ENCODE measurements at places on chromosomes 12 and 14.
A peak's percentile ranks its signal among the peaks of the same experiment; 100 is the strongest.

- DNase-seq: no peak
Observed at GRCh38 chr14:75915045-75915444, 66.8 kb downstream of the TGFB3 start.

DNA sequence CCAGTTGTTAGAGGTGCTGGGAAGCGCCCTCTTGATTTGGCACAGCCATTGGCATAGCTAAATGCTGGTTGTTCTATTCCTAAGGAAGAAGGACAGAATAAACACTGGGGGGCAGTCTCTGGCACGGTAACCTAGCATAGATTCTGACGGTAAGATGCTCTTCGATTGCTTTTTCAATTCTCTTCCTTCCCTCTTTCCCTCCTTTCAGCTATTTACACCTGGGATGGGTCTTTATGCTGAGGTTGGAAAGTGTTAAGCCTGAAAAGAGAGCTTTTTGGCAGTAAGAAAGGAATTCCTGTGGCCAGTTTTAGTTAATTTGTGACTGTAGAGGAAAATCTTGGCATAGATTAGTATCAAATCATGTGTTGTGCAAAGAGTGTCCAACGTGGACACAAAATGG, 162.8 kb downstream of the SNAPC1 start:
- DNase-seq: no peak

DNA sequence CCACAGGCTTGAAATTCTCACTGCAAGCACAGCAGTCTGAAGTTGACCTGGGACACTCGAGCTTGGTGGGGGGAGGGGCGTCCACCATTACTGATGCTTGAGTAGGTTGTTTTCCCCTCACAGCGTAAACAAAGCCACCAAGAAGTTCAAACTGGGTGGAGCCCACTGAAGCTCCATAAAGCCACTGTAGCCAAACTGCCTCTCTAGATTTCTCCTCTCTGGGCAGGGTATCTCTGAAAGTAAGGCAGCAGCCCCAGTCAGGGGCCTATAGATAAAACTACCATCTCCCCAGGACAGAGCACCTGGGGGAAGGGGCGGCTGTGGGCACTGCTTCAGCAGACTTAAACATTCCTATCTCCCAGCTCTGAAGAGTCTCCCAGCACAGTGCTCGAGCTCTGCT, 31.7 kb upstream of the ST8SIA1 start:
- no peak for DNase-seq

DNA sequence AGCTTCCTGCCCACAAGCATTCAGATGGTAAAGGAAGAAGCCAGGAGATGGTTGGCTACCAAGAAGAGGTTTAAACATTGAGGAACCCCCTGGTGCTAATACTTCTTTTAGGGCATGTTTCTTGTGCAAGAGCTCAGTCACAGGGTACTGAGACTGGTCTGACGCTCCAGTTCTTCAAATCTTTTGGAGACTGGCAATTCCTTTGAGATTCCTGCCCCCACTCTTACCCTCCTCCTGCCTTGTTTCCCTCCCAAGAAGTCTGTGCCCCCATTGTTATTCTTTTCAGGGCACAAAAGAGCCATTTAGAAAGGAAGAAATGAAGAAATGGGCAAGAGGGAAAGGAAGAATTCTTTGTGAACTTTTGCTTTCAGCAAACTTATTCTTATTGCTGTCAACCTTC, 11.8 kb downstream of the A2ML1 start:
- no peak for DNase-seq

DNA sequence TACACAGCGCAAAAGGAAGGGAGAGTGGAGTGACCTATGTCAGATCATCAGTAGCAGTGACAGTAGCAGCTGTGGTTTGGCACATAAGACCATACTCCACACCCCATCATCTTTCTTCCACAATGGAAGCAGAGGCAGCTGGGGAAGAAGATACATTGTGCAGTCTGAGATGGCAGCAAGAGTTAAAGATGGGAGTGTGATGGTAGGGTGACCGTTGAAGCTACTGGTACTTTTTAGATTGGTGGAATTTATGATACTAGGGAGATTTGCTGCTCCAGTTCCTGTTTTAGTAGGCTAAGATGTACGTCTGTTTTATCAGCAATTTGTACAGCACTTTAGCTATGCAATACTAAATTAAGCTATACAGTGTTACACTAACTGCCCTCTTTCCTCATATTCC, 291.0 kb downstream of the FUT8 start:
- no peak for DNase-seq

GRCh38 chr12:131950182-131950913, 606 bp downstream of the EP400 start:
- DNase-seq: no peak

- DNase-seq: no peak
Observed at GRCh38 chr14:78970677-78971076, 800.5 kb downstream of the NRXN3 start.

GRCh38 chr12:11880381-11880780, 190.4 kb upstream of the BCL2L14 start:
- no peak for DNase-seq

- no peak for DNase-seq
Observed at GRCh38 chr12:93434256-93434865, 7.4 kb downstream of the UBE2N start.

DNA sequence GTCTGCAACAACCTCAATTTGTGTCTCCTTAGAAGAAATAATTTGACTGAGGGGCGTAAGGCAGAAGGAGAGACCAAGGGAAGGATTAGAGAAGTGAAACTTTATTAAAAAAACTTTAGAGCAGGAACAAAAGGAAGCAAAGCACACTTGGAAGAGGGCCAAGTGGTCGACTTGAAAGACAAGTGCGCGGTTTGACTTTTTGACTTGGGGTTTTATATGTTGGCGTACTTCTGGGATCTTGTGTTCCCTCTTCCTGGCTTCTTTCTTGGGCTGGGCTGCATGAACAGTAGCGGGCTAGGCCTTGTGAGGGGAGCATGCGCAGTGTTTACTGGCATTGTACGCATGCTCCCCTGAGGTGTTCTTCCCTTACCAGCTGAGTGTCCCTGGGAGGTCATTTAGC, 369.3 kb upstream of the DCN start:
- no peak for DNase-seq

GRCh38 chr12:120238839-120239445, 26.6 kb downstream of the PXN start:
- DNase-seq: no peak

DNA sequence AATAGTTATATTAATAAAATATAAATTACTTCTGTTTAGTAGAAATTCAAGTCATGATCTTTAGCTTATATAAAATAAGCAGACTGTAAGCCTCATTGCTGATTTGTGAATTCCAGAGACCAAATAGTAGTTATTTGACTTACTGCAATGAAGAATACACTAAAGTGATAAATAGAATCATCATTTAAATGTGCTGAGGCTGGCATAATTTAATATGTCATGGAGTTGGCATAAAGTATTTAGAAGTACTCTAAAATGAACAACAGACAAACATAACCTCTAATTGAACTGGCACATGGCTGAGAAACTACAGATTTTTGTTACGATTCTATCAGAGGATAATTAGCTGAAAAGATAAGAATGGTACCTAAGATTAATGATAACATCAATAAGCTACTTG, 45.7 kb upstream of the TRHDE start:
- no peak for DNase-seq

GRCh38 chr14:36365766-36366165, 45.3 kb upstream of the MBIP start:
- no peak for DNase-seq

DNA sequence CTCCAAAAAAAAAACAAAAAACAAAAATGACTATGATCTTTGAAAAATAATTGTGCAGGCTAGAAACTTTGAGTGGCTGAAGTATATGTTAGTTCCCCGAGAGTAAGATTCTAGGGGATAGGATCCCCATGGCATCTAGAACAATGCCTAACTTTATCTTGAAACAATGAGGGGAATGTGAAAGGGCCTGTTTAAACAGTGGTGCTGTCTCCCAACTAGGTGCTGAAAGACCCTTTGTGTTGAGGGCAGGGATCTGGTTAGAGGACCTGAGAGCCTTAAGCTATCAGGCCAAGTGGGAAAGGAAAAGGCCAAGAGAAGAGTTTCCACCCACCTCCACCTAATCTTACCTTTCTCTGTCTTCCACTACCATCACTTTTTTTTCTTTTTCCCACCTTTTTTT, 6.8 kb upstream of the YLPM1 start:
- DNase-seq: no peak

- DNase-seq: no peak
Observed at GRCh38 chr12:42910656-42911055, 321.1 kb upstream of the PRICKLE1 start.

- DNase-seq: no peak
Observed at GRCh38 chr12:90268574-90268973, 559.9 kb upstream of the ATP2B1 start.

GRCh38 chr12:56816491-56816890, 53.4 kb downstream of the HSD17B6 start:
- no peak for DNase-seq

GRCh38 chr14:104699426-104699748, 10.0 kb downstream of the INF2 start:
- DNase-seq: no peak

GRCh38 chr14:81400852-81401251, 728 bp upstream of the STON2 start:
- peak; percentile 25 for DNase-seq

DNA sequence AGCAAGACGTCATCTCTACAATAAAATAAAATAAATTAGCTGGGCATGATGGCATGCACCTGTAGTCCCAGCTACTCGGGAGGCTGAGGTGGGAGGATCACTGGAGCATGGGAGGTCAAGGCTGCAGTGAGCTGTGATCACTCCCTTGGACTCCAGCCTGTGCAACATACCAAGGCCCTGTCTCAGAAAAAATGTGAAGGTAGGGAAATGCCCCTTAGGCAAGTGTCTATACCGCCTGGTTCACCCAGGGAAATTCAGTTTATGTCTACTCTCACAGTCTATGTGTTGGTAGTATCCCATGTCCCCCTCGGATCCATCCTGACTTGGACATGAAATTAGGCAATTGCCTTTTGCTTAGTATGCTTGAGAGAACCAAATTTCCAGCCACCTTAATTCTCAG, 88.4 kb upstream of the TMEM132C start:
- DNase-seq: no peak

- no peak for DNase-seq
Observed at GRCh38 chr12:90630006-90630405, 325.0 kb downstream of the CCER1 start.

GRCh38 chr12:14716848-14717444, 20.5 kb upstream of the GUCY2C start:
- DNase-seq: peak; percentile 33

GRCh38 chr14:89093083-89093730, 268.8 kb downstream of the TTC8 start:
- DNase-seq: no peak

- DNase-seq: no peak
Observed at GRCh38 chr14:41859336-41859735, 252.7 kb downstream of the LRFN5 start.

DNA sequence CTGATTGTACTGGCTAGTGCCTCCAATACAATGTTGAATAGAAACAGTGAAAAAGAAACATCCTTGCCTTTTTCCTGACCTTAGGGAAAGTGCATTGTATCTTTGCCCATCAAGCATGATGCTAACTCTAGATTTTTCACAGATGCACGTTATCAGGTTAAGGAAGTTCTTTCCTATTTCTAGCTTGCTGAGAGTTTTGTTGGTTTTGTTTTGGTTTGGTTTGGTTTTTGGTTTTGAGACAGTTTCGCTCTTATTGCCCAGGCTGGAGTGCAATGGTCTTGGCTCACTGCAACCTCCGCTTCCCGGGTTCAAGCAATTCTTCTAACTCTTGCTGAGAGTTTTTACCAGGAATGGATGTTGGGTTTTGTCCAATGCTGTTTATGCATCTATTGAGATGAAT, 89.0 kb downstream of the BRMS1L start:
- DNase-seq: no peak

Data from amniotic stem cell (primary cell).